ENCODE measurements at places on chromosomes 11 and 22.

- no peak for DNase-seq
Observed at GRCh38 chr11:27599217-27599616, 92.6 kb upstream of the LIN7C start.

GRCh38 chr11:46903846-46904245, 14.5 kb downstream of the LRP4 start:
- no peak for DNase-seq

- DNase-seq: no peak
Observed at GRCh38 chr11:117230286-117230961, 1.4 kb downstream of the PCSK7 start.

- DNase-seq: no peak
Observed at GRCh38 chr11:61816736-61817455, at the start of gene FADS1. TSS of gene FADS1 (minus strand) at chr11:61817003. CDS start at chr11:61816929, 74 bp downstream.

DNA sequence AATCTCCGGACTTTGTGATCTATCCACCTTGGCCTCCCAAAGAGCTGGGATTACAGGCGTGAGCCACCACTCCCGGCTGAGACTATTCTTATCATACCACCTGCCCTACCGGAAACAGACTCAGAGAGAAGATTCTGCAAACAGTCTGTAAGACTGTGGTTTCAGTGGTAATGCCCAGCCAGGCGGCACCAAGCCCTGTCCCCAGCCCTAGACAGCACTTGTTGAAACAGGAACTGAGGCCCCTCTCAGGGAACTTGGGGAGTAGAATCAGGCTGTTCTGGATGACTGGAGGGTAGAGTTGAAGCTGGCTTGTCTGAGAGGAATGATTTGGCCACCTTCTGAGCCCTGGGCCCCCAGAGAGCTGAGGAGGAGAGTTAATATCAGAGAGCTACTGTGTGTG, 1.3 kb upstream of the INSC start:
- no peak for DNase-seq

- DNase-seq: no peak
Observed at GRCh38 chr11:2673250-2673610, 26.6 kb downstream of the KCNQ1OT1 start.

GRCh38 chr11:129018991-129019390, 76.3 kb upstream of the TP53AIP1 start:
- DNase-seq: no peak

GRCh38 chr11:110513846-110514437, 84.2 kb downstream of the FDX1 start:
- DNase-seq: no peak

DNA sequence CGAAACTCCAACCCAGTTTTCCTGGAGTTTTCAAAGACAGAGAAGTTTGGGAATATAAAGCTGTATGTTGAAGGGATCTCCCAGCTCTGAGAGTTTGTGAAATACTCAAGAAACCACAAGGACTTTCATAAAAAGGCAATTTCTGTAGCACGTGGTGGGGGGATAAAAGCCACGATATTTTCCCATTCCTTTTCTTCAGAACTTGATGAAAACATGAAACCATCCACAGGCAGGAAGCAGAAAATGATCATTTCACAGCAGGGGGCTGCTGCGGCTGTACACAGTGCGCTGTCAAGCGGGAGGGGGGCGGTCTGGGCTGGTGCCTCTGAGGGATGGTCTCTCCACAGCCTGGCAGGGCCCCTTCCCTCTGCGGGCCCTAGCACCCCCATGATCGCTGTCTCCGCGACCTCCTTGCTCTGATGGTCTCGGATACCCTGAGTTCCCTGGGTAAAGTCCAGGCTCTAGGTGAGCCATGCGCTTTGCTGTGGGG, 423.2 kb downstream of the MN1 start:
- no peak for DNase-seq

- no peak for DNase-seq
Observed at GRCh38 chr11:69215784-69216415, 60.2 kb downstream of the SMIM38 start.

DNA sequence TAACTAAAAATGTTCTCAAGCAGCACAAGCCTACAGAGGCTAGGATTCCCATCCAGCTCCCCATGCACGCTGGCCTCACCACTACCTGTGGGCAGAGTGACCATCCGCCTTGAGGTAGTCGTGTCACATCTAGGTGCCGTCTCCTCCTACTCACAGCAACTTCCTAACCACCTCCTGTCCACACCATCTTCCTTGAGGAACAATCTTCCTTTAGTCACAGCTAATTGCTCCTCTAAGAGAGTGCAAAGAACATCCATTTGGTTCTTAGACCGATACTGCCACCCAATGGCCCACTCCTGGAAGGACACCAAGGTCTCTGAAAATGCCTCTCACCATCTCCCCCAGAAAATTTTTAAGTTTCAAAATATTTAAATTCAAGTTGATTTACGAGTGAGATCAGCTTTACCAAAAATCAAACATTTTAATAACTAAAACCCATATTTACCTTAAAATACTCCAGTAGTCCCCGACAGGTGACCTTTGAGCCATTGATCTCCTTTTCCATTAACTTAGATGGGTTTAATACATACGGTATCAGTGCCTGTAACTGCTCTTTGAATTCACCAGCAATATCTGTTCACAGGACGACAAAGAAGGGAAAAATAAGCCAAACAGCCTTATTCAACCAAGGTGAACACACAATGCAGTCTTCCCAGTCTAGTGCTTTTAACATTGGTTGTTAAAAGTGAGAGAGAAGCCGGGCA, 21.7 kb upstream of the PLAAT3 start:
- DNase-seq: no peak

GRCh38 chr11:131756479-131757110, 386.2 kb downstream of the NTM start:
- DNase-seq: no peak

DNA sequence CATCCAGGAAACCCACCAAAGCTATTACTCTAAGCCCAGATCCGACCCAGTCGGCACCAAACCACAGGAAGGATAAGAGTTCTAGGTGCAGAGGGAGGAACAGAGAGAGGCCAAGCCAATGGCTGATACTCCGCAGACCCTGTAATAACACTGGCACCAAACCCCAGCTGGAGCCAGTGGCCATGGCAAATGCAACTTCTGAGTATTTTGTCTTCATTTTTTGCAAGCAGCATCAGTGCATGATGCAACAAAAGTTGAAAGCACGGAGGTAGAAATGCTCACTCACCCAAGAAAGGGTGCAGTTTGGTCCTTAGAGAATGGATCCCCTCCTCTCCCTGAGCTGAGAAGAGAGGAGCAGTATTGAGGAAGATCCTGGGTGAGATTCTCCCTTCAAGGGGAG, 2.8 kb downstream of the TMEM121B start:
- no peak for DNase-seq

GRCh38 chr11:119578521-119579191, 150.3 kb downstream of the NECTIN1 start:
- DNase-seq: no peak

- DNase-seq: no peak
Observed at GRCh38 chr11:120261931-120262330, 22.0 kb downstream of the POU2F3 start.

- DNase-seq: no peak
Observed at GRCh38 chr11:57073128-57073527, 84.4 kb downstream of the OR5AK2 start.

DNA sequence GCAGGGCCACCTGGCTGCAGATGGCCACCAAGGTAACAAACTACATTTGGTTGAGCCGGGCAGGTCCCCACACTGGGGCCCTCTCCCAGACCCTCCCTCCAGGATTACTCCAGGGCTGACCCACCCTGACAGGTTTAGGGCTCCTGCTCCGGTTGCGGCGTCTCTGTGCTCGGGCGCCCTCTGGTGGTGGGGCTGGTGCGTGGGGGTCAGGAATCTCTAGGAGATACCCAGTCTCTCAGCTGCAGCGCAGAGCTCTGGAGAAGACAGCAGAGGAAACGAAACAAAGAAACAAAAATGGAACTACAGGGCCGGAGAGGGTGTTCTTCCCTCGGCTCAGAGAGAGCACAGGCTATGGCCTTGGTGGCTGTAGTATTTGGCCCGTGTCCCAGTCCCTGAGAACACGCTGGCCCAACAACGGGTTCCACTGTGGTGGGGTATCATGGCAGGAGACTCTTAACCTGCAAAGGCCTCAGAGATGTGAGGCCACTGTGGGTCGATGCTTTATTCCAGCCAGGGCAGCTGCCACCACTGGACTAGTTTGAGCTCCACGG, 2.4 kb downstream of the C11orf96 start:
- DNase-seq: no peak

- DNase-seq: no peak
Observed at GRCh38 chr11:104451197-104451893, 287.4 kb upstream of the PDGFD start.

GRCh38 chr11:65205602-65205967, 23.9 kb downstream of the CAPN1 start:
- no peak for DNase-seq

GRCh38 chr22:29994943-29995342, 85.3 kb upstream of the HORMAD2 start:
- no peak for DNase-seq

DNA sequence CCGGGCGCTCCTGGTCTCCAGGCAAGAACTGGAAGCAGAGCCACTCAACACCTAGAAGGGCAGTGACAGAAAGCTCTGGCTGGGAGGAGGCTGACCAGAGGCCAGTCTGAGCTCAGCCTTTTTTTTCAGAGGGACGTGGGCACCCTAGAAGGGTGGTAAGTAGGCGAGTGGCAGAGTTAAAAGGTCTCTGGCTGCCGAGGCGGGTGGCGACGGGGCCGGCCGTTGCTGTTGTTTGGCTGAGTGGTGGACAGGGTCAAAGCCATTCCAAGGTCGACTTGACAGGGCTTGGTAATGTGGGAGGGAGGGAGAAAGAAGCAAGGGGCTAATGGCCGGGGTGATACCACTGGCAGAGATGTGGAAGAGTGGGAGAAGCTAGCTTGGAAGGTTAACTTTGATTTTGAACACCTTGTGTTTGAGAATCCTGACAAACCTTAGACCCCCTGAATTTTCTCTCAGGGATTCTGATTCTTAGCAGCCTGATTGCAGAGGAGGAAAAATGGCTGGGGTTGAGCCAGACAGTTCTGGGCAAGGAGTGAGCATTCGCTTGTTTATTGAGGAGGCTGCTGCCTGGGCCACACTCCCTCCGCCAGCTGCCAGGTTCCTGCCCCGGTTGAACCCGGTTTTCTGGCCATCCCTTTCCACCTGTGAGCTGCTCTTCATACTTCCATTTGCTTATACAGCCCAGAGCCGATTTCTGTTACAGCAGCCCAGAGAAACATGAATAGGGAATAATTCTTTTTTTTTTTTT, 868 bp upstream of the SYCE3 start:
- no peak for DNase-seq

DNA sequence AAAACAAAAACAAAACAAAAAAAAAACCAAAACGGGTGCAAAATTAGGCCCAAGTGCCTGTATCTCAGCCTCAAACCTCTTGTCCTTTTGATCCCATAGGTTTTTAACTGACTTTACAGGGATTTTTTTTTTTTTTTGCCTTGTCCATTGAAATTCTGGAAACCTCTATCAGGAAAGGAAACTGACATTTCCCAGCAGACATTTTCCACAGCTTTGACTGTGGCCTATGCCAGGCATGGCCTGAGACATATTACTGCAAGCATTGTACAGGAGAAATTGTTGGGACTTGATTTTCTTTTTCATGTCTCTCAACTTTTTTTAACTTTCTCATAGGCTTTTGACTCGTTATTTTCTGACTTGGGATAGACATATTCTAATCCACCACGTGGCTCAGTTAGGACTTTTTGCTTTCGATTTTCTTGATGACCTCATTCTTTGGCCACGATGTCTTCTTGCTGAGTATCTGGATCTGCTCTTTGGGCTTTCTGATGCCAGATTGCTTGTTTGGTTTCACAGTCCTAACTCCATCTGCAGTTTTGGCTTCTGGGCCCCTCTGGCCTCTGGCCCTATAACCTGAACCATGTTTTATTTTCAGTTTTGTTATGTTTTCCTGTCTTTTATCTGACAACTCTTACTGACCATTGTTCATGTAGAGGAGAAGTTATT, 336.1 kb upstream of the C11orf87 start:
- no peak for DNase-seq

- no peak for DNase-seq
Observed at GRCh38 chr11:3170756-3171650, 5.9 kb upstream of the OSBPL5 start.

GRCh38 chr11:72981080-72981479, 161.0 kb downstream of the FCHSD2 start:
- DNase-seq: no peak

GRCh38 chr11:92765965-92766371, 203.5 kb upstream of the MTNR1B start:
- no peak for DNase-seq
